ENCODE measurements at places on chromosomes 5 and 9. TPM values are rescaled to one million over a fixed set of nuclear protein-coding genes. Genes with fewer than 3 reads are reported as not detected.

FBP2 gene
- not detected for total RNA-seq

MYMK gene
- total RNA-seq, result not detected

SPATA31E1 gene
- total RNA-seq, result not detected

TTC39B gene
- 5.4 TPM for total RNA-seq

BAAT gene
- total RNA-seq, result not detected

LRRC19 gene
- not detected for total RNA-seq

ANKRD33B gene
- 4.4 TPM for total RNA-seq

SLC45A2 gene
- total RNA-seq, result not detected

LHFPL2 gene
- 26.8 TPM for total RNA-seq

SMIM3 gene
- total RNA-seq, result 0.97 TPM

LHX3 gene
- not detected for total RNA-seq

PHF24 gene
- total RNA-seq, result not detected

ABO gene
- not detected for total RNA-seq

THBS4 gene
- total RNA-seq, result not detected

ENG gene
- 688 TPM for total RNA-seq

HSPB3 gene
- total RNA-seq, result not detected

GMCL2 gene
- total RNA-seq, result not detected

SLC2A8 gene
- 19.3 TPM for total RNA-seq

GABRA6 gene
- total RNA-seq, result not detected

GARIN3 gene
- not detected for total RNA-seq

SLIT3 gene
- total RNA-seq, result 0.02 TPM

PLPP7 gene
- total RNA-seq, result 0.83 TPM

ACSL6 gene
- total RNA-seq, result not detected

DCANP1 gene
- total RNA-seq, result not detected

PCA3 gene
- total RNA-seq, result 0.32 TPM

SUSD1 gene
- total RNA-seq, result 37.8 TPM

CDX1 gene
- not detected for total RNA-seq

CCL27 gene
- not detected for total RNA-seq

KCNMB1 gene
- 0.29 TPM for total RNA-seq

GRM6 gene
- total RNA-seq, result not detected

AIF1L gene
- 39.7 TPM for total RNA-seq

BARHL1 gene
- not detected for total RNA-seq

IL3 gene
- total RNA-seq, result not detected

GRK6 gene
- total RNA-seq, result 37.0 TPM

STRBP gene
- total RNA-seq, result 14.8 TPM

FGF18 gene
- not detected for total RNA-seq

SOX30 gene
- not detected for total RNA-seq

REEP2 gene
- total RNA-seq, result 4.4 TPM

IFNK gene
- total RNA-seq, result not detected

TSSK1B gene
- not detected for total RNA-seq

BRD3OS gene
- total RNA-seq, result 15.4 TPM

PCDHGC3 gene
- total RNA-seq, result 36.1 TPM

PCDHB9 gene
- total RNA-seq, result 0.16 TPM

BHMT2 gene
- total RNA-seq, result 0.76 TPM

LHX6 gene
- 18.4 TPM for total RNA-seq

IL17B gene
- not detected for total RNA-seq

CCL28 gene
- 0.95 TPM for total RNA-seq

All from endothelial cell of umbilical vein (primary cell).